ENCODE measurements at places on chromosomes 5 and 9.

DNA sequence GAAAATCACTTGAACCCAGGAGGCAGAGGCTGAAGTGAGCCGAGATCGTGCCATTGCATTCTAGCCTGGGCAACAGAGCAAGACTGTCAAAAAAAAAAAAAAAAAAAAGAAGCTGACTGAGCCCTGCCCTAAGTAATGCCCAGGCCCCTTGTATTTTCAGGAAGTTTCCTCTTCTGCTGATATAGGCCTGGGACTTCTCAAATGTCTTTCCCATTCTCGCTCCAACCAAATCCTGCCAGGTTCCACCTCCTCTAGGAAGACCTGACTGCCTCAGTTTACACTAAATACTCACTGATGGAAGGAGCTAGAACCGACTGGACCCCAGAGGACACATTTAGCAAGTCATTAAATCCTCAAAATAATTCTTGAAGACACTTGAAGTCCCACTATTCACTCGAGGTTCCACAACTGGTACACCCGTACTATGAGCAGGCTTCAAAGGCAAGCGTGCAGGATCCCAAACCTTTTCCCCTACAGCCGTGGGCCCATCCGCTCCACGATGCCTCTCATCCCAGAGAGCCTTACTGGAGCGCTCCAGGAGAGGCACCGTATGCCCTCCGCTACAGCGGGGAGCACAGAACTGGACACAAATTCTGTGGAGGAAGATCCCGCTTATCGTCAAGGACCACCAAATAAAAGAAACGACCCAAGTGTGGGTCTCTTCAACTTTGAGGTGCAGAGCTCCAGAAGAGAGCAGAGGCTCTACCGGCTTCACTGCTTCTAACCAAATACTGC lies 676 bp downstream of the NOL6 start:
- DNase-seq: no peak

- DNase-seq: no peak
These were observed 429.7 kb upstream of the KLF4 start for GRCh38 chr9:107919263-107919662.

DNA sequence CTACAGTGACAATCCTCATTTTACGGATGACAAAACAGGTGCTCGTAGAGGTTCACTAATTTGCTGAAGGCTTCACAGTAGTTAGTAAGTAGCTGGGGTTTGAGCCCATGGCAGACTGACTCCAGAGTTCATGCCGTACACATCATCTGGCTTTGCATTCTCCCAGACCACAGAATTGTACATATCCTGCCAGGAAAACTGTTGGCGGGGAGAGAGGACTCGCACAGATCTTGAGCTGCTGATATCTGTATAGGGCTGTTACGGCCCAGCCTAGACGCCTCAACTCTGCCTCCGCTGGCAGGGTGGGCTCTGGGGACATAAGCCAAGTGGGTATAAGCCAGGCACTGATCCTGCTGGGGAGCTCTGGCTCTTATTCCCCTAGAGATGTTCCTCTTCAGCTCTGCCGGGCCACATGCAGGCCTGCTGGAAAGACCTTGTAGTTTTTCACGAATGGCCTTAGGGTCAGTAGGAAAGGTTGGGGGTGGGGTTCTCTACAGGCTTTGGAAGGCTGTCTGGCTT lies 16.3 kb downstream of the LARP1 start:
- DNase-seq: peak; percentile 72

GRCh38 chr5:3613726-3614125 lies 18.1 kb downstream of the IRX1 start:
- DNase-seq: no peak

- DNase-seq: no peak
These were observed 62.8 kb upstream of the C5orf58 start for GRCh38 chr5:170169996-170170395.

Measured in retina (tissue), 1 donor.